ENCODE measurements at places on chromosomes 5 and 9.

- DNase-seq: no peak
These were observed 483.2 kb upstream of the C9orf72 start for GRCh38 chr9:28056466-28056865.

DNA sequence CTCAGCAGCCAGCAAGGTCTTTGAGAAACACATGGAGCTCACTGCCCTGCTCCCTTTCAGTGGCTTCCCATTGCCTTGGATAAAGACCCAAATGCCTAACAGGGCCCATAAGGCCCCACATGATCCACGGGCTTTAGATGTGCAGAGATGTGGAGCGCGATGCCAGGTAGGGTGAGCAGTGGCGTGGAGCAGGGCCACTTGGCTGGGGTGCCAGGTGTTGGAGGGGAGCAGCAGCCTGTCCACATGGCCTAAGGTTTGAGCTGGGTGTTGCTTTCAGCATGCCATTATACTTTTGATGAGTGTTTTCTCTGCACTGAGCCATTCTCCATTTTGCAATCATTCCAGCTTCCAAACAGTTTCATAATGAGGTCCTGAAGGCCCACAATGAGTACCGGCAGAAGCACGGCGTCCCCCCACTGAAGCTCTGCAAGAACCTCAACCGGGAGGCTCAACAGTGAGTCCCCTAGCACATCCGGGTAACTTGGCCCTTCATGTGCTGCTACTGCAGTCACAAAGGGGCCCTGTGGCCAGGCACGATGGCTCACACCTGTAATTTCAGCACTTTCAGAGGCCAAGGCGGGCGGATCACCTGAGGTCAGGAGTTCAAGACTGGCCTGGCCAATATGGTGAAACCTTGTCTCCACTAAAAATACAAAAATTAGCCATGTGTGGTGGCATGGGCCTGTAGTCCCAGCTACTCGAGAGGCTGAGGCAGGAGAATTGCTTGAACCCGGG, 11.1 kb downstream of the GLIPR2 start:
- no peak for DNase-seq

- DNase-seq: no peak
These were observed 34.7 kb upstream of the DMXL1 start for GRCh38 chr5:119036101-119036762.

DNA sequence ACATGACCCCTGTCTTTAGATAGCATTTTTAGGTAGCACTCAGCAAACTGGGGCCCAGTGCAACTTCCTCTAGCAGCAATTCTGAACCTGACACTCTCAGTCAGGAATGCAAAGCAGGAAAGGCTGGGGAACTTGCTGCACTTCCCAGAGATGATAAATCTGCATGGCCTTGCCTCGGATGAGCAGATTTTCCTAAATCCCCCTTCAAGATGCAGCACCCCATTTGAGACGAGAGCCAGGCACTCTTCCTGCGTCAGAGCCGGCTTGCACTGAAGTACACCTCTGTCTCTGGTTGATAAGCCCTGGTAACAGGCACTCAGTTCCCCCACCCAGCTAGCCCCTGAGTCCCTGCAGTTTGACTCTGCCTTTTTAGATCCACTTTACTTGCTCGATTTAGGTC, 296.7 kb upstream of the PANK3 start:
- no peak for DNase-seq

DNA sequence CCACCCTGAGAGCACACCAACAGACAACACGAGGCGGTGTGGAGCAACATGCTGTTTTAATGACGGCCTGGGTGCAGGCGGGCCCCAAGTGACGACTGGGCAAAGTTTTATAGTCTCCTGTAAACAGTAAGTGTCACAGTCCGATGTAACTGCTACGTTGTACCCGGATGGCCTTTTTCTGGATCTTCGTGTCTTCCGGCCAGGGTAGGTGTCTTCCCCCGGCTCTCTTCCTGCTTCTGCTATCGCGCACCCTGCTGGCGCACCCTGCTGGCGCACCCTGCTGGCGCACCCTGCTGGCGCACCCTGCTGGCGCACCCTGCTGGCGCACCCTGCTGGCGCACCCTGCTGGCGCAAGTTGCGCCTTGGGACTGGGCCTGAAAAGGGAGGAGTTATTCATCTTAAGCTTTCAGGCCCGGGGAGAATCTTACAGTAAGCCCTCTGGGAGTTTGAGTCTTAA, 143.0 kb upstream of the TARS1 start:
- no peak for DNase-seq

- no peak for DNase-seq
These were observed 458.4 kb downstream of the KDM4C start for GRCh38 chr9:7216004-7216841.

GRCh38 chr5:108687595-108688200, 60.0 kb upstream of the FER start:
- no peak for DNase-seq

- DNase-seq: no peak
These were observed 1.7 kb upstream of the PAX5 start for GRCh38 chr9:37035648-37036370.

DNA sequence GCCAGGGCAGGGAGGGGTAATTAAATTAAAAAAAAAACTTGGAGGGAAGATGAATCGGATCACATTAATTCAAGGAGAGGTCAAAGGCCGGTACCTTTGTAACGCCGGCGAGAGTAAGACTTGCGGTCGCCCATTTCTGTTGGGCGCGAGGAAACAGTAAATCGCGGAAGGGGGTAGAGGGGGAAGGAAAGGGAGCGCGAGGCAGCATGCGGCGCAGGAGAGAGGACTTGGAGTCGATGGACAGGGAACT, 324 bp upstream of the RGMB start:
- DNase-seq: no peak

- no peak for DNase-seq
These were observed 31.4 kb upstream of the SYK start for GRCh38 chr9:90770182-90770738.

- no peak for DNase-seq
These were observed 22.3 kb downstream of the LIFR start for GRCh38 chr5:38534156-38534453.

- DNase-seq: no peak
These were observed 11.5 kb upstream of the F2RL1 start for GRCh38 chr5:76807296-76807695.

DNA sequence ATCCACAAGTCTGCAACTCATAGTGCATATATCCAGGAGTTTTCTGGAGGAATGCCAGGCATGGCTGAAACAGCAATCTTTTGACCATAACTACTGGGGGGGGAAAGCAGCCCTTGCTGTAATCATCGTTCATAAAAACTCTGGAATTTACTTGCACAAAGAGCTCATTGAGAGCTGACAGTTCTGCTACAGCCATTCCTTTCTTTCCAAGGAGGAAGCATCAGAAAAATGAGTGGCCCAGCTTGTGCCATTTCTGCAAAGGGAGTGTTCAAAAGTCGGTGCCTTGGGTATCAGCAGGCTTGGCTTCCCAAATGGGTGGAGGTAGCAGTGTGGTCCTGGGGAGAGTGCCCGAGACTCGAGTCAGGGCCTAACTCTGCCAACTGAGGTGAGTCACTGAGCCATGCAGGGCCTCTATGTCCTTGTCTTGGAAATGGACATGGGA, 101.5 kb downstream of the GCNT1 start:
- no peak for DNase-seq

DNA sequence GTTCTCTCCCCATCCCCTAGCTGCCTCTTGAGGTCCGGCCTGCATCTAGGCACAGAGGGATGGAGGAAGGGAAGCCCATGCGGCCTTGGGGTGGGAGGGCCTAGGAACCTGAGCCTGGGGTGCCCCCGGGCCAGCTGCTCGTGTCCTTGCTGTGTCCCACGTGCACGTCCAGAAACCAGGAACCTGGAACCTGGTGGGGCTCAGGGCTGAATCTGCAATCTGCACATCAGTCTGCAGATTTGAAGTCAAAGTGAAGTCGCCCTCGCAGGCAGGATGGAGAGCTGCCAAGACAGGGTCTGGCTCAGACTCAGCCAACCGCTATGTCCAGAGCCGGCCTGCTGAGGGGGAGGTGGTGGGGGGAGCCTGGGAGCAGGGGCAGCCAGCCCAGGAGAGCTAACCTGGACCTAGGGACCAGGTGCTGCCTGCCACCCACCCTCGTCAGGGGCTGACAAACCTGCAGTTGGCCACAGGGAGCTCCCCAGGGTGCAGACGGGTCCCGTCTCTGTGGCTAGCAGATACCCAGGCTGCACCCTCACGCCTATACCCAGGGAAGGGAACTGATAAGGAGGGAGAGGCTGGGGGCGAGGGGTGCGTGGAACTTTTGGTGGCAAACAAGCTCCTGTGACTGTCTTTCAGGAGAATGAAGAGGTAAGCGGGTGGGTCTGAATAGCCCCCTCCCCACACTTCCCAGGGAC, 103.5 kb upstream of the SIMC1 start:
- DNase-seq: no peak

- no peak for DNase-seq
These were observed 15.7 kb downstream of the SPATA9 start for GRCh38 chr5:95667061-95667618.

DNA sequence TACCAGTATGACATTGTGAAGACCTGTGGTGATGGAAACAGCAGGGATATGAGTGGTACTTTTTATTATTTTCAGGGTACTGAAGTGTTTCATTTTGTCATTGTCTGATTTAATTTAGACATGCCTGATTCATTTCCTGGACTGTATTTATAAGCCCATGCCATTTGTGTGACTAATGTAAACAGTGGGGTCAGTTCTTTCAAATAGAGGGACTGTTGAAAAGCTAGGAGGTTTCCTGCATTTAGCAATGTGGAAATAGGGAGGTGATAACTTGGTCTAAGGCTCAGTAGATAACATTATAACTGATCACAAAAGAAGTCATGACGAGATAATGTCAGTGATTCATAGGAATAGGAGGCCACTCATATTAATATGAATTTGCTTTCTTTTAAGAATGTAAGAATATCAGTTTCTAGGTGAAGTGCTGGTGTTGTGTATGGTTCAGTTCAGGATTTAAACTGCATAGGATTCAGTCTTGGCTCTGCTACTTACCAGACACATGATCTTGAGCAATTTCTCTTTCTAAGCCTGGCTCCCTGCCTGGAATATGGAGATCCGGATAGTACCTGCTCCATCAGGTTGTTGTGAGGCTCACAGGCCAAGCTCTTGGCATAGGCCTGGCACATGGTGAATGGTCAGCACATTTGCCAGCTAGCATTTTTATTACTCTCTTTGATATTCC, 7.5 kb downstream of the RASGRF2 start:
- no peak for DNase-seq

GRCh38 chr9:15606643-15607472, 54.0 kb downstream of the CCDC171 start:
- DNase-seq: no peak

GRCh38 chr9:115385383-115386122, 267.6 kb upstream of the TNC start:
- DNase-seq: no peak

GRCh38 chr5:138258704-138259292, 15.6 kb downstream of the GFRA3 start:
- DNase-seq: no peak

GRCh38 chr5:94968507-94969095, 316.3 kb downstream of the MCTP1 start:
- no peak for DNase-seq

GRCh38 chr5:6466975-6467567, 18.4 kb downstream of the UBE2QL1 start:
- no peak for DNase-seq

GRCh38 chr5:145104106-145104505, 731.0 kb downstream of the PRELID2 start:
- DNase-seq: no peak

- no peak for DNase-seq
These were observed 23.3 kb downstream of the CAVIN4 start for GRCh38 chr9:100601216-100601615.

DNA sequence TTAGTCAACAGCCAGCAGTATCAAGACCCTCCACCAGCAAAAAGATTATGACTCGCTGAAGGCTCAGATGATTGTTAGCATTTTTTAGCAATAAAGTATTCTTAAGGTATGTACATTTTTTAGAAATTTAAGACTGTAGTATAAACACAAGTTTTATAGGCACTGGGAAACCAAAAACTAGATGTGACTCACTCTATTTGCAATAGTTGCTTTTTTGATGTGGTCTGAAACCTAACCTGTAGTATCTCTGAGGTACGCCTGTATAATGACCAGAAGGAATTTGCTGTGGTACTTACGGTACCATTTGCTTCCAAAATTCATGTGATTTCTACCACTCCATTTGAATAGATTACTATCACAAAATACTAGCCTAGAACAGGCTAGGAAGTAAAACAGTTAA, 60.8 kb downstream of the WDR41 start:
- DNase-seq: no peak

GRCh38 chr5:143714629-143715028, 97.3 kb upstream of the HMHB1 start:
- no peak for DNase-seq

GRCh38 chr5:63233911-63234310, 655.3 kb downstream of the LRRC70 start:
- no peak for DNase-seq

GRCh38 chr5:58938563-58939424, 355.9 kb downstream of the RAB3C start:
- no peak for DNase-seq

GRCh38 chr5:133508845-133509741, 103.2 kb downstream of the FSTL4 start:
- no peak for DNase-seq

- no peak for DNase-seq
These were observed 4.9 kb downstream of the MED27 start for GRCh38 chr9:132074736-132075135.

DNA sequence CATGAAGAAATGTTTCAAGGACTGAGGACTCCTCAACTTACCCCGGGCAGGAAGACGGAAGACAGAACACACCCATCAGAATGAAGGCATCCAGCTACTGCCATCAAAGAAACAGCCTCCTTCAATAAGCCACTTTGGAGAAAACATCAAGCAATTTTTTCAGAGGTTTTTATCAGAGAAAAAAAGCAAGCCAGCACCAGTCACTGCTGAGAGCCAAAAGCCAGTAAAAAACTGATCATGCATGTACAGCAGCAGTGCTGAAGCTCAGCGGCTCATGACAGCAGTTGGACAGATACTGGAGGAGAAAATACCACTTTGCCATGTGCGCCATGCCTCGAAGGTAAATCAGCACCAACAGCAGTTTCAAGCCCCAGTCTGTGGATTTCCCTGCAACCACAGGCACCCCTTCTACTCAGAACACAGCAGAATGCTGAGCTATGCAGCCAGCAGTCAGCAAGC, 10.1 kb upstream of the ZNF484 start:
- no peak for DNase-seq

DNA sequence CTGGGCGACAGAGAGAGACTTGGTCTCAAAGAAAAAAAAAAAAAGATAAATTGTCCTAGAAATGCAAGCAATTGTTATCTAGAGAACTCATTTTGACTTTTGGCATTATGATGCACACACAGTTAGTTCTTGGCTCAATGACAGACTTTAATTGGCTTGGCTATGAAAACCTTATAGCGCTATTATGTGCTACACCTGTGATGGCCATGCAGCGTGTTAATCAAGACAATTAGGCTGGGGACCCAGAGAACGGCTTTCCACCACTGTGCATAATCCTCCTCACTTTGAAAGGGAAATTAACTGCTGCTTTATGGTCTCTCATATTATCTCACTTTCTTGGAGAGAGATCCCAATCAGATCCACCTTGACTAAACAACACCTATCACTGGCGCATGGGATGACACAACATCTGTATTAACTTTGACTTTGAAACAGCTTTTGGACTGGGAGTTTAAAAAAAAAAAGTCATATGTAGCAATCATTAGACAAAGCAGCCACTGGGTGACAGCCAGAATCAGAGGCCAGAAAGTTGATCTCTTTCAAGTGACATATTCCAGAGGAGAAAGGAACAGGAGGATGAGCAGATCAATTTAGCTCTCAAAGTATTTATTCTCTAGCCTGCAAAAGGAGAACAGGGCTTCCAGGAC, 132.5 kb downstream of the PPP2R2B start:
- no peak for DNase-seq

All from stimulated activated CD8-positive, alpha-beta memory T cell treated with anti-CD3 and anti-CD28 coated beads, Interleukin-7, amount 100 ng/mL, for 1 hour (primary cell).